ENCODE measurements at places on chromosomes 5 and 9. TPM values are rescaled to one million over a fixed set of nuclear protein-coding genes. Genes with fewer than 3 reads are reported as not detected.
A peak's percentile ranks its signal among the peaks of the same experiment; 100 is the strongest.

Gene FOXD4L3
- not detected for total RNA-seq

DNA sequence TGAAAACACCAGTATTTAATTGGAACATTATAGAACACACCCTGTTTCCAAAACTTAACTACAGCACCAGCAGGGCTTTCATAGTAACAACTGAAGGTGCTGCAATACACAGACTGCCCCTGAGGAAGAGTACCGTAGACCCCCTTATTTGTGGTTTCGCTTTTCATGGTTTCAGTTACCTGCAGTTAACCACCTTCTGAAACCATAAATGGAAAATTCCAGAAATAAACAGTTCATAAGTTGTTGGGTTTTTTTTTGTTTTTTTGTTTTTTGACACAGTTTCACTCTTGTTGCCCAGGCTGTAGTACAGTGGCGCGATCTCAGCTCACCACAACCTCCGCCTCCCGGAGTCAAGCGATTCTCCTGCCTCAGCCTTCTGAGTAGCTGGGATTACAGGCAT lies 9.5 kb upstream of the GLDC start:
- no peak for DNase-seq

- DNase-seq: no peak
These were observed 970.2 kb upstream of the COX7C start for GRCh38 chr5:85647349-85648127.

GRCh38 chr9:113915817-113916434 lies 39.8 kb downstream of the ZNF618 start:
- peak; percentile 16 for DNase-seq

DNA sequence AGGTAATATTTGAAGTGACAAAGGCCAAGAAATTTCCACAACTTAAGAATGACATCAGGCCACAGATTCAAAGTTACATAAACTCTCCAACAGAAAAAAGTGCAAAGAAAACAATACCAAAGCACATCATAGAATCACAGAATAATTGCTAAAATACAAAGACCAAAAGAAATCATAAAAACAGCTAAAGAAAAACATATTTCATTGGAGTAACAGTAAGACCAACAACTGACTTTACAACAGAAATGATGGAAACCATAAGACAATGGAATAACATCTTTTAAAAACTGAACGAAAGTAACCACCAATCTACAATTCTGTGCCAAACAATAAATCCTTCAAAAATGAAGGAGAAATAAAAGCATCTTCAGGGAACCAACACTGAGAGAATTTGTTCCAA lies 38.3 kb downstream of the ZDHHC21 start:
- DNase-seq: no peak

DNA sequence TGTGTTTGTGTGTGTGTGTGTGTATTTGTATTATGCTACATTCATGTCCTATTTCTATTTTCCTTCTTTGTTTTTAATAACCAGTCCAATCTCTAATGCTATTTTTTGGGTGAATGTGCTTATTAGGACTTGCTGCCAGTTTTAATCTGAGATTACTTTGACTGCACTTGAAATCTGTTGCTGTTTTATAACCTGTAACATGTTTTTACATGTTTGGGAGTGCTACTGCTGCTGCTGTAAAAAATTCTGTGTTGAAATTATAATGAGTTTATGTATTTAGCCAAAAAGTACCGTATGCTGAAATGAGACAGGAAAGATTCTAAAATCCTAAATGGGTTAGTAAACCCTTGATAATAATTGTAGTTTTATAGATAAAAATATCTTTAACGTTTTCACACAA lies 104.7 kb upstream of the SSBP2 start:
- no peak for DNase-seq

DNA sequence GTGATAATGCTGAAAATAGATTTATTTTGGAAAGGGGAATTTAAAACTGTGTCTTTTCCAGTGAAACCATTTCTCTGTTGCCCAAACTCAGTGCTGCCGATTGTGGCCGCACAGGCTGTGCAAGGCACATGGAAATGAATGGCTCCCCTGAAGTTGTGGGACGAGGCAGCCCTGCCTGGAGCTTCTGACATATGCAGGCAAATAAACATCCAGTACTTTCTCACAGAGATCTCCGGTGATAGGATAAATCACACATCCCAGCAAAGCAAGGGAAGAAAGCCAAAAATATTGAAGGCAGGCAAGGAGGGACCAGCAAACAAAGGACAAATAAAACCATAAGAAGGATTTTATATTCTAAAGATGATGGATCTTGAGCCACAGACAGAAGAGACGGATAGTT lies 464.5 kb downstream of the MTRR start:
- no peak for DNase-seq

All from left lobe of liver (tissue), 2 donors.